ENCODE measurements at places on chromosomes 4 and X.

DNA sequence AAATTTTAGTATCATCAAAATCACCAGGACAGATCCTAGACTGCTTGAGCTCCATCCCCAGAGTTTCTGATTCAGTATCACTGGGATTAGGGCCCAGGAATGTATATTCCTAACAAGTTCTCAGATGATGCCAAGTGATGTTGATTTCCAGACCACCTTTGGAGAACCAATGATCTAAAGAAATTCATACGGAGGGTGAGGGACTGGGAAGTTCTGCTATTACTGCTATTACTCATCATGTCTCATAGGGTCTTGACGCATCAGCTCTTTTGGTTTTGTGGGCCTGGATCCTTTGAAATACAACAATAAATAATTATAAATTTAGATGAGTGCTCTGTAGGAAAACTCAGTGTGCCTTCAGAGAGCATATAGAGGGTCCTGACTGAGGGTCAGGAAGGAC lies 59.8 kb upstream of the LGI2 start:
- no peaks in the 10 kb centered on the region for H3K27me3 ChIP-seq
- no peak overlapping the region for H3K27ac ChIP-seq
- DNase-seq: no peak
- H3K36me3 ChIP-seq: no peaks in the 10 kb centered on the region
- no peak overlapping the region for H3K4me3 ChIP-seq
- no peaks in the 10 kb centered on the region for H3K4me1 ChIP-seq

DNA sequence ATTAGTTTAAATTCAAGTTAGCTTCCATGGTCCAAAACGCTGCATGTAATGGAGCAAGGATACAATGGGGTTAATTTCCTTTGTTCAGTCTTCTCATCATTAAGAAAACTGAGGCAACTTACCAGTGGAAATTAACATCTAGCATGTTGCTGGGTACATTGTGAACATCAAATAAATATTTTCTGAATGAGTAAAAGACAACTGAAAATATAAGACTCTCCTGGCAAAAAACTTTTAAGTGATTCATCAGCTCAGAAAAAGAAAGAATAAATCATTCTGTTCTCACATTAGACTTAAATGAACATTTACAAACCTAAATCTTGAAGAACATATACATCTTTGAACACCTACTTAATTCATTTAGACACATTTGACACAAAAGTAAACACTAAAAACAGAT lies 138.4 kb upstream of the ETNPPL start:
- H3K27me3 ChIP-seq: no peaks in the 10 kb centered on the region
- no peaks in the 10 kb centered on the region for H3K4me1 ChIP-seq
- H3K4me3 ChIP-seq: no peak overlapping the region
- H3K27ac ChIP-seq: no peak overlapping the region
- H3K36me3 ChIP-seq: no peaks in the 10 kb centered on the region

DNA sequence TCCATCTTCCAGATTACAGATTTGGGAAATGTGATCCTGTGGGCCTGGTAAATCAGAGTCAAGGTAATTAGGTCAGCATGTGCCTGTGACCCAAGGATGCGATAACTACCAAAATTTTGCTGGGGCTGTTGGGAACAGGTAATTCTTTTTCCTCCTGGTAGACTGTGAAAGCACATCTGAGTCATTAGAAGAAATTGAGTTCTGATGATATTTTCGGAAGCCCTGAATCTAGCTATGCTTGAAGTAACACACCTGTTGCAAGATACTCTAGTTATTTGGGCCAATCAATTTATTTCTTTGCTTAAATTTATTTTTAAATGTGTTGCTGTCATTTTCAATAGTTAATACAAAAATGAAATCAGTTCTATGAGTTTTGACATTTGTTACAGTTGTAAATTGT lies 903.6 kb downstream of the RPA4 start:
- H3K27ac ChIP-seq: no peak overlapping the region
- no peak overlapping the region for H3K4me3 ChIP-seq
- no peaks in the 10 kb centered on the region for H3K27me3 ChIP-seq
- DNase-seq: no peak
- no peaks in the 10 kb centered on the region for H3K36me3 ChIP-seq

- H3K4me3 ChIP-seq: no peak overlapping the region
- H3K36me3 ChIP-seq: no peaks in the 10 kb centered on the region
- DNase-seq: no peak
- no peaks in the 10 kb centered on the region for H3K27me3 ChIP-seq
- H3K4me1 ChIP-seq: no peaks in the 10 kb centered on the region
Observed at GRCh38 chr4:174707051-174707676, 121.9 kb downstream of the GLRA3 start.

- no peaks in the 10 kb centered on the region for H3K27me3 ChIP-seq
- no peaks in the 10 kb centered on the region for H3K4me1 ChIP-seq
- DNase-seq: no peak
- no peaks in the 10 kb centered on the region for H3K36me3 ChIP-seq
Observed at GRCh38 chr4:22551550-22551949, 35.7 kb upstream of the ADGRA3 start.

DNA sequence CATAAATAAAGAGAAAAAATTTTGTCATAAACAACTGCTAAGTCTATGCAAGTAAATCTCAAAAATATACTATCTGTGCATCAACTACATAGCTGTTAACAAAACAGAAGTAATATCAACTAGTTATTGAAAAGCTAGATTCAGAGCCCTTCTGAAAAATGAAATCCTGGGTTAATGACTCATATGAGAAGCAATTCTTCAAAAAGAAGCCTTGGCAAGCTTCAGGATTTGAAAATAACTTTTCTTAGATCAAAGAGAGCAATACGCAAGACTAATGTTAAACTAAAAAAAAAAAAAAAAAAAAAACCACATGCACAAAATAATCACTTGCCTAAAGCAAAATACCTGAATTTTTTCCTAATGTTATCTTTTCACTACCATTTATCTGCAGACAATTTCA lies 566.1 kb upstream of the BOD1L1 start:
- H3K27me3 ChIP-seq: no peaks in the 10 kb centered on the region
- no peak for DNase-seq
- no peak overlapping the region for H3K4me3 ChIP-seq
- no peak overlapping the region for H3K27ac ChIP-seq
- no peaks in the 10 kb centered on the region for H3K4me1 ChIP-seq

DNA sequence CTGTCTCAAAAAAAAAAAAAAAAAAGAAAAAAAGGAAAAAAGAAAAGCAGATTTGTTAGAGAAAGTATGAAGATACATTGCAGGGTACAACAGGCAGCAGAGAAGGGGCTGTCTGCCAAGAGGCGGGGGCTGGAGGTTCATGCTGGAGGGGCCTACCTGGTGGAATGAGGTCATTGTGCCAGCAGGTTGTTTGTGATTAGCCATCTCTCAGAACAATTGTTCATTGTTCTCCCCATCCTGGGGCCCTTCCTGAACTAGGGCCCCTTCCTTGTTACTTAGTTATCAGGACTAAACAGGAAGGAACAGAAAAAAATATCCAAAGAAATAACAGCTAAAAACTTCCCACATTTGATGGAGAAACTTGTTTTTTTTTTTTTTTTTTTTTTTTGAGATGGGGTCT lies 14.0 kb upstream of the GPKOW start:
- H3K36me3 ChIP-seq: no peaks in the 10 kb centered on the region
- H3K4me3 ChIP-seq: no peak overlapping the region
- no peak for DNase-seq
- no peaks in the 10 kb centered on the region for H3K4me1 ChIP-seq
- H3K27me3 ChIP-seq: no peaks in the 10 kb centered on the region
- H3K27ac ChIP-seq: no peak overlapping the region

DNA sequence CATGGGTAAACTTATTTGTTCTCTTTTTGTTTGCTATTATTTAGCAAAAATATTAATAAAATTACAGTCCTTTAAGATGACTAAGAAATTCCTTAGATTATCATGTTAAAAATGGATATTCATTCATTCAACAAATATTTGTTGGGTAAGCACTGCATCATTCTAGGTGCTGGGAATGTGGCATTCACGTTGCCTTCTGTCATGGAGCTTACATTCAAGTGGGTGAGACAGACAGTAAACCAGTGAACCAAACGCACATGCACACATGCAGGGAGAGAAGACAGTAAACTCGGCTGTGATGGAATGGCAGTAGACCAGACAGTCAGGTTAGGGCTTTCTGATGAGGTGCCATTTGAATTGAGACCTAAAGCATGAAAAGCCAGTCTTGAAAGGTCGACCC lies 91.8 kb downstream of the STOX2 start:
- no peak for DNase-seq
- no peak overlapping the region for H3K27ac ChIP-seq
- no peak overlapping the region for H3K4me3 ChIP-seq
- H3K27me3 ChIP-seq: no peaks in the 10 kb centered on the region
- no peaks in the 10 kb centered on the region for H3K36me3 ChIP-seq

GRCh38 chr4:122083351-122083750 lies 68.8 kb upstream of the BLTP1 start:
- no peaks in the 10 kb centered on the region for H3K4me1 ChIP-seq
- H3K36me3 ChIP-seq: no peaks in the 10 kb centered on the region
- H3K27ac ChIP-seq: no peak overlapping the region
- no peak overlapping the region for H3K4me3 ChIP-seq
- no peak for DNase-seq

DNA sequence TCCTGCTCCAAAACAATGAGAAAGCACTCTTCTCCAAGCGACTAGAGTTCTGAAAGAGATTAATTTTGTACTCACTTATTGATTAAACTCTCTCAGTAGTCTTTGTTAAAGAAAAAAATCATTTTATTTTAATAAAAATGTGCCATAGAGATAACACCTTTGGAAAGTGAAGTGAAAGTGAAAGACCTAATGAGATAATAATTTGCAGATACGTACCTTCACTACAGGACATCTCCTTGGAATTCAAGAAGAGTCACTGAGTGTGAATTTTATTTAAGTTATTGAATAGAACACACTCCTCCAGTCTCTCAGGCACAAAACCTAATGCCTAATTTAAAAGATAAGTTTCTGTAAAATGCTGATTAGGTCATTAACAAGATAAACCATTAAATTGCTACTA lies 1070.6 kb upstream of the GRID2 start:
- no peak overlapping the region for H3K4me3 ChIP-seq
- no peak overlapping the region for H3K27ac ChIP-seq
- H3K36me3 ChIP-seq: no peaks in the 10 kb centered on the region
- H3K27me3 ChIP-seq: no peaks in the 10 kb centered on the region

- H3K27me3 ChIP-seq: no peaks in the 10 kb centered on the region
- DNase-seq: no peak
- H3K4me3 ChIP-seq: no peak overlapping the region
Observed at GRCh38 chr4:102533904-102534303, 32.7 kb downstream of the NFKB1 start.

- H3K4me3 ChIP-seq: no peak overlapping the region
- no peaks in the 10 kb centered on the region for H3K4me1 ChIP-seq
- H3K27ac ChIP-seq: no peak overlapping the region
- no peaks in the 10 kb centered on the region for H3K36me3 ChIP-seq
Observed at GRCh38 chr4:94399721-94400120, 52.0 kb upstream of the PDLIM5 start.

DNA sequence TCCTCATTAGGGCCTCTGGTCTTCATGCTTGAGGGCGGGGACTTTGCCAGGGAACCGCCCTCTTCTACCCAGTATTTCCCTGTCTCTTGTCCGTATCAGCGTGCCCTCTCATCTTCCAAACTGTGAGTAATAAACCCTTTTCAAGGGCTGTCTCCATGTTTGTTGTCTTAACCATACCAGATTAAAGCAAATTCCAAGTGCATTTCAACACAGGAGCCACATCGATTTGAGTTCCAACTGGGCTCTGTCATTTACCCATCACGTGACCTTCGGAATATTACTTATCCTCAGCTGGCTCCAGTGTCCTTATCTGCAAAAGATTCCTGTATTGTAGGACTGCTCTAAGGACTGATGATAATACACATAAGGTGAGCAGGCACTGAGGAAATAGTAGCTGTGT lies 6.4 kb upstream of the PHEX start:
- DNase-seq: no peak
- no peak overlapping the region for H3K4me3 ChIP-seq
- no peak overlapping the region for H3K27ac ChIP-seq
- no peaks in the 10 kb centered on the region for H3K36me3 ChIP-seq

- no peak overlapping the region for H3K4me3 ChIP-seq
- H3K4me1 ChIP-seq: no peaks in the 10 kb centered on the region
- no peaks in the 10 kb centered on the region for H3K27me3 ChIP-seq
- H3K36me3 ChIP-seq: no peaks in the 10 kb centered on the region
Observed at GRCh38 chr4:168488869-168489274, 8.0 kb upstream of the PALLD start.

GRCh38 chr4:168131196-168131595 lies 38.9 kb downstream of the ANXA10 start:
- H3K36me3 ChIP-seq: no peaks in the 10 kb centered on the region
- DNase-seq: no peak
- H3K4me1 ChIP-seq: no peaks in the 10 kb centered on the region
- no peaks in the 10 kb centered on the region for H3K27me3 ChIP-seq
- no peak overlapping the region for H3K4me3 ChIP-seq

DNA sequence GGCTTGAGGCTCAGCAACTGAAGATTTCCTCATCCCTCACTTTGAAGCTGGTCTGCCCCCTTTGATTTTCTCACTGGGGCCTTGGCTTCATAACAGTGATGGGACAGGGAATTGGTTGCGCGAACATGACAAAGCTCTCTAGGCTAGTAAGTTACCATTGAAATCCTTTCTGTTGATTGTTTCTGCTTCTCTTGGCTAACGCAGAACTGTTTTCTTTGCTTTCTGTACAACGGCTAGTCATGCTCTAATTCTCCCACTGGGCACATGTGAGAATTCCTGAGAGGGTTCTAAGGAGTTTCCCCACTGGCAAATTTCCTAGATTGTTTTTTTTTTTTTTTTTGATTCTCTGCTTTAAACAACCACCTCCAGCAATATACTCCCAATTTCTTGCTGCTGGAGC lies 738.6 kb downstream of the PCDH7 start:
- H3K27me3 ChIP-seq: no peaks in the 10 kb centered on the region
- H3K27ac ChIP-seq: no peak overlapping the region
- H3K36me3 ChIP-seq: no peaks in the 10 kb centered on the region
- H3K4me3 ChIP-seq: no peak overlapping the region
- no peak for DNase-seq
- H3K4me1 ChIP-seq: no peaks in the 10 kb centered on the region

- no peaks in the 10 kb centered on the region for H3K4me1 ChIP-seq
- no peak for DNase-seq
- no peaks in the 10 kb centered on the region for H3K36me3 ChIP-seq
- H3K4me3 ChIP-seq: peak within 1 kb of the TSS; percentile 25
- H3K27ac ChIP-seq: peak within 1 kb of the TSS; percentile 26
- peaks cover 3% of the 10 kb centered on the region for H3K27me3 ChIP-seq
Observed at GRCh38 chr4:154491341-154492271, at the start of gene DCHS2. TSS of gene DCHS2 (minus strand) at chr4:154491799. CDS start at chr4:154491355, 444 bp downstream.

DNA sequence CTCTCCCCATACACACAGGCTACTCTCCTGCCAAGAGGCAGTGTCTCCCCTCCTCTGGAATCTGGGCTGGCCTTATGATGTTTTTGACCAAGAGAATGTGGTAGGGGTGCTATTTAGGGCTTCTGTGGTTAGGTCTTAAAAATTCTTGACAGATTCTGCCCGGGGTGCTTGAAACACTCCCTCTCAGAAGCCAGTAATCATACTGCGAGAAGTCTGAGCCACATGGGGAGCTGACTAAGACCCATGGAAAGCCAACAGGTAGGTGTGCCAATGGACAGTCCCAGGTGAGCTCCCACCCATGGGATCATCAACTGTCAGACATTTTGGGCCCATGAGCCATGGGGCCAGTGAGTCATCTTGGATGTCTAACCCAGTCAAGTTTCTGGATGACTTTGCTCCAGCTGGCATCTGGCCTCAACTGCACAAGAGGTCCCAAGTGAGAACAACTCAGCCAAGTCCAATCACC lies 315.7 kb downstream of the FBXW7 start:
- H3K36me3 ChIP-seq: no peaks in the 10 kb centered on the region
- H3K27me3 ChIP-seq: no peaks in the 10 kb centered on the region
- no peak overlapping the region for H3K4me3 ChIP-seq
- H3K4me1 ChIP-seq: no peaks in the 10 kb centered on the region

GRCh38 chrX:130245441-130245840 lies 23.3 kb downstream of the ZNF280C start:
- no peaks in the 10 kb centered on the region for H3K4me1 ChIP-seq
- H3K27ac ChIP-seq: no peak overlapping the region
- H3K27me3 ChIP-seq: no peaks in the 10 kb centered on the region
- DNase-seq: no peak
- no peak overlapping the region for H3K4me3 ChIP-seq

Data from prostate gland (tissue), 2 donors.